ENCODE measurements at places on chromosomes 13 and 19.
A peak's percentile ranks its signal among the peaks of the same experiment; 100 is the strongest.

- DNase-seq: no peak
These were observed 10.2 kb downstream of the KCNRG start for GRCh38 chr13:50025436-50025835.

GRCh38 chr13:27783111-27783510 is 9.2 kb upstream of the GSX1 start:
- DNase-seq: no peak

GRCh38 chr19:38264486-38265212 is at the start of gene SPINT2:
TSS of gene SPINT2 (plus strand) at chr19:38264573. CDS start at chr19:38264893, 320 bp downstream.
- DNase-seq: no peak

GRCh38 chr19:14495672-14496028 is 277 bp downstream of the GIPC1 start:
- no peak for DNase-seq

GRCh38 chr13:36377826-36378468 is 31.8 kb upstream of the SPART start:
- no peak for DNase-seq

- no peak for DNase-seq
These were observed 1.6 kb upstream of the APOC1 start for GRCh38 chr19:44912854-44913253.

DNA sequence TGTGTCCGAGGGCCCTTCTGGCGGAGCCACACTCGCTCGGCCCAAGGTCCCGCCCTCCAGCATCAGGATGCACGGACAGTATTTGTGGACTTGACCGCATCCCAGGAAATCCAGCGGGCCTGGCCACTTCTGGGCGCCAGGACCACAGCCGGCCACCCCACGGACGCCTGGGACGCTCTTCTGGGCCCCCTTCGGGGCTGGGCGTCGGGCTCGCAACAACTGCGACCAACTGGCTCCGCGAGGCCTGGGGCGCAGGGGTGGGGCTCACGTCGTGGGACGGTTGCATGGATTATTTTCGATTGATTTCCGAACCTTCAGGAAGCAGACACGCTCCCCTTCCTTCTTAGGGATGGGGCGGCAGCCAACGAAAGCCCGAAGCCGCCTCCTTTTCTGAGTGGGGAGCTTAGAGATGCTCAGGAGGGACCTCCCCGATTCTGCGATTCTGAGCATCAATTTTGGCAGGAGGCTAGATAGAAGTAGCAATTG is 521 bp upstream of the NUP58 start:
- no peak for DNase-seq

GRCh38 chr13:101594936-101595335 is 142.5 kb downstream of the ITGBL1 start:
- no peak for DNase-seq

GRCh38 chr13:111552891-111553655 is 232.6 kb downstream of the TEX29 start:
- no peak for DNase-seq

GRCh38 chr19:34232566-34233481 is 21.5 kb upstream of the GARRE1 start:
- no peak for DNase-seq

- no peak for DNase-seq
These were observed 64.4 kb downstream of the POSTN start for GRCh38 chr13:37534181-37534580.

DNA sequence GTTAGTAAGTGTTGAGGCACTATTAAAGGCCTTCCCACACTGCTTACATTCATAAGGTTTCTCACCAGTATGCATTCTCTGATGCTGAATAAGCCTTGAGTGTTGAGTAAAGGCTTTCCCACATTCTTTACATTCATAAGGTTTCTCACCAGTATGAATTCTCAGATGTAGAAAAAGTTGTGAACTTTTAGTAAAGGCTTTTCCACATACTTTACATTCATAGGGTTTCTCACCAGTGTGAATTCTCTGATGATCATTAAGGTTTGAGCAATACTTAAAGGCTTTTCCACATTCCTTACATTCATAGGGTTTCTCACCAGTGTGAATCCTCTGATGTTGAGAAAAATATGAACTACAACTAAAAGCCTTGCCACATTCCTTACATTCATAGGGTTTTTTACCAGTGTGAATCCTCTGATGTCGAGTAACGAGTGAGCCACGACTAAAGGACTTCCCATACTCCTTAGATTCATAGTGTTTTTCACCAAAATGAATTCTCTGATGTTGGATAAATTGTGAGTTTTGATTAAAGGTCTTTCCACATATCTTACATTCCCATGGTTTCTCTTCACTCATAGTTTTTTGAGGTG is 24.2 kb downstream of the ZNF829 start:
- no peak for DNase-seq

GRCh38 chr13:114130837-114131582 is 1.4 kb downstream of the RASA3 start:
- peak; percentile 64 for DNase-seq

- no peak for DNase-seq
These were observed 231.6 kb downstream of the SPRY2 start for GRCh38 chr13:80109303-80109702.

DNA sequence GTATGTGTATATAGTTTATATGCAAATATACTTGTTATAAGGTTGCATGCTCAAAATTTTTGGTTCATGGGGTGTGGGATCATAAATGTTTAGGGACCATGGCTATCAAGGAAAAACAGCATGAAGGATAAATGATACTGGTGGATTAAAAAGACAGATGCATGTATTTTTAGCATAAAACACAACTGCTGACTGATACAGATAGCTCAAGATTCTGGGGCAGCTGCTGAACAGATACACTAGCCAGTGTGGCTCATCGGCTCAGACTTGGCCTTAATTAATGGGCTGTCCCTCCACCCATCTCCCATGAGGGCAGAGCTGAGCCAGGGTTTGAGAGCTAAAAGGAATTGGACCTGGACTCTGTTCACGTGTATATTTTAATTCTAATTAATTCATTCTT is 11.4 kb downstream of the ALOX5AP start:
- no peak for DNase-seq

DNA sequence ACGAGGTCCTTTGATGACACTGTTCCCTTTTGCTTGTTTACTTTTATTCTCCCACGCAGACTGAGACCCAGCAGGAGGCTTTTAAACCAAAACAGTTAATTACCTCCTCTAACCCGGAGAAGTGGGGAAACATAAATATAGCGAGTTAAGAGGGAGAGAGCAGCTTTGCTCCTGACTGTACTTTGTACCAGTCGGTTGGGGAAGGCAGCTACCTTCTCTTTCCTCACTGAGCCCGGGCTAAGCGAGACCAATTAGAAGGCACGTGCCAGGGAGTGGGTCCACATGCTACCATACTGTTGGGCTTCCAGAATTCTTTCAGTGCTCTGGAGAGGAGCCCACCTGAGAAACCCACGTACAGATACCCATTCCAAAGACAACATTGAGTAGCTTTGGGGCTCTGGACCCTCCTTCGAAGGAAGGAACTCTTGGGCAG is 124.2 kb downstream of the ZIC5 start:
- DNase-seq: no peak

DNA sequence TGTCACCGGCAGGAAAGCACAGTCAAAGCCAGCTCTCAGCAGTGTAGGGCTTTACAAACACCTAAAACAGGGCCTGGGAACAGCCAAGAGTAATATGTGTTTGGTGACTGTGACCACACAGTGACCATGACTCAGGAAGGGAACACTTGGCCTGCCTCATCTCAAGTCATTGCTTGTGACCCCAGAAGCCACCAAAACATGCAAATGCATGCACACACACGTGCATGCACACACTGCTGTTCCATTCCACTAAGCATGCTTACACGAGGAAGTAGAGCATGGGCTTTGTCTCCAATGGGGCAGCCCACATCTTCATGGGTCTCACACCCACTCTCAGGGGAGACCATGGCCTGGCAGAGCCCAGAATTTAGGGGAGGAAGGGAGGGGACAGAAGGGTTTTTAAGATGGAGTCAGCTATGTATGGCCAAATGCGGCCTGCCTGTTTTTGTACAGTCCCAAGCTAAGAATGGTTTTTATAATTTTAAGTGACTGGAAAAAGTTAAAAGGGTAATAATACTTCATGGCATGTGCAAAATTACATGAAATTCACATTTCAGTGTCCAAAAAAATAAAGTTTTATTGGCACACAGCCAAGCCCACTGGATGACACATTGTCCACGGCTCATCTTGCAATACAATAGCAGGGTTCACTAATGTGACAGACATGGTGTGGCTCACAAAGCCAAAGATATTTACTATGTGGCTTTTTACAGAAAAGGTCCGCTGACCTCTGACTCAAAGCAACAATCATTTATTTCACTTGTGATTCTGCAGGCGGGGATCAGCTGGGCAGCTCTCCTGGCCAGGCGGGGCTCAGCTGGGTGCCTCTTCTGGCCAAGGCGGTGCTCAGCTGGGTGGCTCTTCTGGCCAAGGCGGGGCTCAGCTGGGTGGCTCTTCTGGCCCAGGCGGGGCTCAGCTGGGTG is 17.3 kb downstream of the ZFR2 start:
- no peak for DNase-seq

GRCh38 chr13:112771877-112772538 is 82.2 kb downstream of the ATP11A start:
- no peak for DNase-seq

Data from CD4-positive, alpha-beta T cell (primary cell).